ENCODE measurements at places on chromosomes 5 and 9.
A peak's percentile ranks its signal among the peaks of the same experiment; 100 is the strongest.

DNA sequence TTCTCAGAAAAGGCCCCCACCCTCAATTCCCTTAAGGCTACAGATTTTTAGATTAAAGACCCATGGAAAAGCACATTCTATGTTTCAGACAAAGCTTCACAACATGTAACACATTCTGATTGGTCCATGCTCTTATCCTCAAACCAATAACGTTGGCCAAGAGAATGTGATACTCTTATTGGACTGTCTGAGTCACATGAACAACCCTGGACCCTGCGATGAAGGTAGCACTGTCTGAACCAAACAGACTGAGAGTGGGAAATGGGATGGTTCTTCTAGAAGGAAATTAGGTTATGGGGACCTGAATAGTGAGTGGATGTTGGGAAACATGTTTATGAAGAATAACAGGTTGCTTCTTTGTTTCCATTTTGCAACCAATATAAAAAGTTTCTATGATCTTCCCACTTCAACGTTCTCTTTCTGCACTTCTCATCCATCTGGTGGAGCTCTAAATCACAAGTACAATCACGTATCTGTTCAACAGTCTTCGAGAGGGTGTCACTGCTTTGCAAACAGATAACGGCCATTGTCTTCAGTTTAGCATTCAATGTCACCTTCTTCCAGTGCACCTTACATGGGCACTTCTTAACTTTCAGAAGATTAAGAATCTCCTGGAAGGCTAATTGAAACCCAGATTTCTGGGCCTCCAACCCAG lies 81.6 kb downstream of the PTCH1 start:
- DNase-seq, result no peak

GRCh38 chr9:68844631-68845612 lies 139.9 kb downstream of the PIP5K1B start:
- peak; percentile 86 for DNase-seq

- peak; percentile 90 for DNase-seq
Observed at GRCh38 chr9:130680836-130681768, 12.5 kb upstream of the EXOSC2 start.

GRCh38 chr5:175521313-175521833 lies 43.0 kb downstream of the SFXN1 start:
- no peak for DNase-seq

DNA sequence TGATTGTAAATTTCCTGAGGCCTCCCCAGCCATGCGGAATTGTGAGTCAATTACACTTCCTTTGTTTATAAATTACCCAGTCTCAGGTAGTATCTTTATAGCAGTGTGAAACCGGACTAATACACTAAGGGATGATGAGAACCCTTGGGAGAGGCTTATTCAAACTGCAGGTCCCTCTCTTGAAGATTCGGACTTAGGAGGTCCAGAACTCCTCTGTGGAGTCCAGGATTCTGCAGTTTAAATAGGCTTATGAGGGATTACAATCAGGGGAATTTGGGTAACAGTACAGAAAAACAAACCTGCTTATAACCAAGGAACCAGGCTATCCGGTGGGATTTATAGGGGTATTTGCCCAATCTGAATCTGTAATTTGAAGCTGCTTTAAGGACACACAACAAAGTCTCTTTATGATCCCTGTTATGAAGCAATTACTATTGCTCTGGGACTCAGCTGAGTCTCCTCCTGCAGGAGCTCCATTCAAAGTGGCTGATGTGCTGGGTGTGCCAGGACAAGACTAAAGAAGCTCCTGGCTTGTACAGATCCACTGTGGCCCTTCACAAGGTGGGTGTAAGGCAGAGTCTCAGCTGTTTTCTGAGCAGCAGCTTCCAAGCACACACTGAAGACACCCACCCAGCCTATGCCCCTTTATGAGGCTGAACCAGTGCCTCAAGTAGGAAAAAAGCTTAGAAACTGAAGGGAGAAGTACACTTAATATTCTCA lies 41.8 kb upstream of the LHFPL2 start:
- DNase-seq, result peak; percentile 47

DNA sequence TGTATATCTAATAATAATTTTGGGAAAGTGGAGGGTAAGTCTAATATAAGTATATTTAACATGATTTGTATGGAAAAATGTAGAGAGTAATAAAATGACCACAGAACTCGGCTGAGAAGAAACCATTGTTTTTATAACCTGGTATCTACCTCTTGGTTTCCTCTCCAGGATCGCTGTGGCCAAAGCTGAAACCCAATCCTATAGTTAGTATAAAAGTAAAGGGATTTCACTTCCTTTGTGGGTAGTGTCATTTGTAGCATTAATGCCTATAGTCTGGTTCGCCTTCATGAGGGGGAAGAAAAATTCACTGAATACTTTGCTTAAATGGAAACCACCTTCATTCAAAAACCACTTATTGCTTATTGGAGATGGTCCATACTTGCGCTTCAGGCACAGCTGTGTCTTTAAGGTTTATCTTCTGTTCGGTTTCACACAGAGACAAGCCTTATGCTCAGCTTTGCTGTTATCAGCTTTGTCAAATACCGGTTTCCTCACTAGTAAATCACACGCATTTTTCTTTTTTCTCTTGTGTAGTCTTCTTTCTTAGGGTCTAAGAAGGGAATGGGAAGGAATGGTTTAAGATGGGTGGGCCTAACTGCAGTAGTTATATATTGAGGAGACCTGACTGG lies 12.1 kb downstream of the PIK3R1 start:
- DNase-seq, result no peak

GRCh38 chr9:137643921-137644320 lies 25.1 kb downstream of the EHMT1 start:
- DNase-seq, result no peak

DNA sequence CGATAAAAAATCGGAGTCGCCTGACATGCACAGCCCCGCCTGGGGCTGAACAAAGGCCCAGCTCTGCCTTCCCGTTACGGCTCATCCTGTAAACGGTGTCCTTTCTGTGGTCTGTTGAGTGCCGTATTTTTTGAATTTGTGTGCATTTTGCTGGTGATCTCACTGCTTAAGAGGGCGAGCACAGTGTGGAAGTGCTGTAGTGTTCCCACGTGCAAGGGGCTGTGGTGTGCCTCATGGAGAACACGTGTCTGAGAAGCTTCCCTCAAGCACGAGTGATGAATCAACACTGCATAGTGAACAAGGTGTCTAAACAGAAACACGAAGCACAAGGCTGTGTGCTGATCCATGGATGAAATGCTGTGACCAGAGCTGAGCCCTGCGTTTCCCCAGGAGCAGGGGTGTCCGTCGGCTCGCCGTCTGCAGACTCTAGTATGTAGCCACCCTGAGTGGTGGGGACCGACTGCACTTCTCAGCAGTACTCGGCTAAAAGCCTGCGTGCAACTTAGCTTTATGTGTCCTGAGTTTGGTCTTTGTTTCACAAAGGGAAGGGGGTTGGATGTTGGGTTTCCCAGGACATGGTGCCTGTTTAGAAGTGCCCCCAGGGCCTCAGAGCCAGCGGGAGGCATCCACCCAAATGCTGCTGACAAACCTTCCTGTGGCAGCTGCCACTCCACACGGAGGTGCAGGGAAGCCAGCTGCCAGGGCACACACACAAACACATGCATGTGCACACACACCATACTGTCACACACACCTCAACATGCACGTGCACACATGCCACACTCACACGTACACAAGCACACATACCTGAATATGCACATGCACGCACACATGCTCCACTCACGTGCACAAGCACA lies 77.2 kb upstream of the IRX4 start:
- peak; percentile 28 for DNase-seq

DNA sequence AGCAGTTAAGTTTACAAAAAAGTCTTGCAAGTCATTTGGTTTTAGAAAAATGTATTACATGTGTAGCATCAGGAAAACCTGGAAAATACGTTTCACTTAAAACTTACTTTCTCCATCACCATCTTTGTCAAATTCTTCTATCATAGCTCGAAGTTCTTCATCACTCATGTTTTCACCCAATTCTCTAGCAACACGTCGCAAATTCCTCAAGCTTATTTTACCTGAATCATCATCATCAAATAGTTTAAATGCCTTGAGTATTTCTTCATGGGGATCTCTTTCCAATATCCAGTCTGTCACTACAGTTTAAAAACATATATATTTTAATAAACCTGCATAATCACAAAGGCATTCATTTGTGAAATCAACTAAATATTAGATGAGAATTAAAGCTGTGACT lies 10.3 kb downstream of the CETN3 start:
- DNase-seq, result no peak

- no peak for DNase-seq
Observed at GRCh38 chr5:45252978-45253377, 443.2 kb downstream of the HCN1 start.

- DNase-seq, result no peak
Observed at GRCh38 chr5:38446029-38446522, 110.4 kb downstream of the LIFR start.

GRCh38 chr5:42767491-42768105 lies 11.0 kb downstream of the CCDC152 start:
- no peak for DNase-seq

DNA sequence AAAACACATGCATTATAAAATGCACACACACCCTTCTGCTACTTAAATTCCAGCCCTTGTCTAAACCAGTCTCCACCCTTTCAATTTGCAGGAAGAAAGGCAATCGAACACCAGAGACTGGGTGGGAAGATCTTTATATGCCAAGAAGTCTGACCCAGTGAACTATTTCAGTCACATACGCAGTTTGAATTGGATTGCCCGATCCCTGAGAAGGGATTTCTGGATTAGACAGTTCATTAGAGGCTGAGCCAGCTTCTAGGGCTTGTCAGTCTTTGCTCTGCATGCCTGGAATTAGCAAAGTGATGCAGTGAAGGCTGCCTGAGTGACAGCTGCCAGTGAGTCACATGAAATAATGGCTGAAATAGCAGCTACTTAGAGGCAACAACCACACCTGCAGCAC lies 159.9 kb downstream of the PPP2R2B start:
- DNase-seq, result no peak

DNA sequence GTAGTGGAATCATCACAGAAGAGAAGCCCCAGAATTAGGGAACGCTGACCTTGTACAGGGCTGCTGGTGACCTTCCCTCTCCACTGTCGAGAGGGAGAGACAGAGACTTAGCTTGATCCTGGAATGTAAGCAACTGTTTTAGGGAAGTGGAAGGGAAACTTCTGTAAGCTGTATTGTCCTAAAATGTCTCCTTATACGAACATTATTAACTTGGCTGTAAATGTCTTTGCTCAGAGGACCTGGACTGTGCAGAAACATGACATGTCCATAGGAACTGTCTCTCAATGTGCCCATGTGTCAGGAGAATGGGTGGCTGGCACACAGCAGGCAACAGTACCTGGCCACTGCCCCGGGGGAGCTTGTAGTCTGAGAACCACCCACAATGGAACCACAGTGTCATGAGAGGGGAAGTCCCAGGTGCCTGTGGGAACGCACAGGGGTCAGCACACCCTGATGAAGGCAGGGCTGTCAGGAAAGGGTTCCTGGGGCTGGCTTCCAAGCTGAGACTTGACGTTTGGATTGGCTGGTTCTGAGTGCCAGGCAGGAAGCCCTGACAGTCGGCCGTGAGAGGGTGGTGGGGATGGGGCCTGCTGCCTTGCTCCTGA lies 34.0 kb downstream of the DAP start:
- DNase-seq, result no peak

DNA sequence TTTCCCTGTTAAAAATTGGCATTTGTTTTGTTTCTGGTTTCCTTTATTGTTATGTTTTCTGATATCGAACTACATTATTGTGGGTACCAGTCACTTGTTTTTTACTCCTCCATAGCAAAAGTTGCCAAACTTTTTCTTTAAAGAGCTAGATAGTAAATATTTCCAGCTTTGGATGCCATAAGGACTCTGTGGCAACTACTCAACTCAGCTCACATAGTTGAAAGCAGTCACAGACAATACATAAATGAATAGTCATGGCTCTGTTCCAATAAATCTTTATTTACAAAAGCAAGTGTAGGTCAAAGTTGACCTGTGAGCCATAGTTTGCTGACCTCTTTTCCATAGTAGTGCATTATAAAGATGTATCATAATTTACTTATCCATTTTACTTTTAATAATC lies 305.0 kb downstream of the RASEF start:
- no peak for DNase-seq

- DNase-seq, result no peak
Observed at GRCh38 chr5:76468635-76469425, 65.7 kb downstream of the IQGAP2 start.

- no peak for DNase-seq
Observed at GRCh38 chr5:61595426-61595825, 263.4 kb downstream of the ZSWIM6 start.

- no peak for DNase-seq
Observed at GRCh38 chr5:116090302-116090701, 5.5 kb downstream of the COMMD10 start.

- DNase-seq, result peak; percentile 89
Observed at GRCh38 chr9:21965401-21965951, 28.7 kb downstream of the CDKN2A start.

- no peak for DNase-seq
Observed at GRCh38 chr9:35205340-35205739, 43.5 kb downstream of the UNC13B start.

DNA sequence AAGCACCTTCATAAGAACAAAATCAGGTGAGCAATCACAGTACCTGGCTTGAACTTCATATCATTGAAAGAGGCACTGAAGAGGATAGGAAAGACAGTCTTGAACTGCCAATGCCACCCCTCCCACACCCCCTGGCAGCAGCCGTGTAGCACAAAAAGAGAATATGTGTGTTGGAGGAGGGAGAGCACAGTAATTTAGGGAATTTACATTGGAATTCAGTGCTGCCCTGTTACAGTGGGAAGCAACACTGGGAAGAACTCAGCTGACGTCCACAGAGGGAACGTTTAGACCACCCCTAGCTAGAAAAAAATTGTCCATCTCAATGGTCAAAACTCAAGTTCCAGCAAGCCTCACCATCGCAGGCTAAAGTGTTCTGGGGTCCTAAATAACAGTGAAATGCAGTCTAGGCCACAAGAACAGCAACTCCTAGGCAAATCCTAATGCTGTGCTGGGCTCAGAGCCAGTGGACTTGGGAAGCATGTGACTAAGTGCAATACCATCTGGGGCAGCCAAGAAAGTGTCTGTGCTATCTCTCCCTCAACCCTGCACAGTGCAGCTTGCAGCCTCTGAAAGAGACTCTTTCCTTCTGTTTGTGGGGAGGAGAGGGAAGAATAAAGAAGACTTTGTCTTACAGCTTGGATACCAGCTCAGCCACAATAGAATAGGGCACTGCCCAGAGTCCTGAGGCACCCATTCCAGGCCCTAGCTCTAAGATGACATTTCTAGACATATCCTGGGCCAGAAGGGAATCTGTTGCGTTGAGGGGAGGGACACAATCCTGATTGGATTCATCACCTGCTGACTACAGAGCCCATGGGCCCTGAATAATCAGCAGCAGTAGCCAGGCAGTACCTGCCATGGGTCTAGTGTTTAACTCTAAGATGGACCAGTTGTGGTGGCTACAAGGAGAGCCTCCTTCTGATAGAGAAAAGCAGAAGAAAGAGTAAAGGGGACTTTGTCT lies 62.1 kb upstream of the VLDLR start:
- no peak for DNase-seq

GRCh38 chr9:92767066-92768054 lies 2.7 kb upstream of the BICD2 start:
- DNase-seq, result no peak
